ENCODE measurements at places on chromosomes 5 and 9. TPM values are rescaled to one million over a fixed set of nuclear protein-coding genes. Genes with fewer than 3 reads are reported as not detected.

DDX4 gene
- total RNA-seq = not detected

DNA sequence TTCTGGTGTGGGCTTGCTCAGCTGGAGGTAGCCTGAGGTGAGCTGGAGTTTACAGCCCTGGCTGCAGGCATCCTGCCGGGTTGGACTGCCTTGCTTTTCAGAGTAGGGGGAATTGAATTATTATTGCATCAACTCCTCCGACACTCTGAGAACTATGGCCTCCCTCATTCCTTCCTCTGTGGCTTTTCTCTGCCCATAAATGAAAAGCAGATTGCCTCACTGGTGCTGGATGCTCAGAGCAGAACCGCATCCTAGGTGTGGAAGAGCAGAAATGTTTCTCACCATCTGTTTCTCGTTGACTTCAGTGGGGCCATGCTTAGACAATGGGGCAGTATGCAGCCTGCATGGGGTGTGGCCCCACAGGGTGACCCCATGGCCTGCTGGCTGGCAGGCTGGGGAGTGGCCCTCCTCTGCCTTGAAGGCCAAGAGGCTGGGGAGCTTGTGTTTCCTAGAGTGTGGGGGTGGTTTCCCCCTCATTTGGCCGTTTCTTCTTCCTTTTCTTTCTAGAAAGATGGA is 27.3 kb upstream of the TGFBI start:
- no peak for DNase-seq

PSMB7 gene
- total RNA-seq = 292 TPM

GRCh38 chr5:57320582-57320981 is 146.7 kb downstream of the GPBP1 start:
- DNase-seq = no peak

HMCN2 gene
- total RNA-seq = 46.7 TPM
